Vein endothelial cell (primary cell): ENCODE measurements at places on chromosomes 5 and 9. TPM values are rescaled to one million over a fixed set of nuclear protein-coding genes. Genes with fewer than 3 reads are reported as not detected.

SPATA31C1 gene
- not detected in 2 replicates for total RNA-seq

CAMLG gene
- 30.9 and 37.6 TPM in 2 replicates for total RNA-seq

TDRD7 gene
- total RNA-seq = 14.6 and 14.7 TPM in 2 replicates

AFF4 gene
- total RNA-seq = 83.9 and 84.4 TPM in 2 replicates

SHISAL2B gene
- not detected in 2 replicates for total RNA-seq

SPACA9 gene
- total RNA-seq = 1.2 and 2.6 TPM in 2 replicates

BAAT gene
- total RNA-seq = 0.10 TPM in 1 of 2 replicates, not detected in the other

PCDHB14 gene
- total RNA-seq = 0.98 and 1.2 TPM in 2 replicates

PCDHGA12 gene
- 6.9 and 12.0 TPM in 2 replicates for total RNA-seq

ALDH1A1 gene
- 188 and 196 TPM in 2 replicates for total RNA-seq

DPP7 gene
- total RNA-seq = 70.4 and 103 TPM in 2 replicates

KCNN2 gene
- total RNA-seq = 2.6 and 3.3 TPM in 2 replicates

SLC25A51 gene
- total RNA-seq = 73.5 and 75.1 TPM in 2 replicates

CORO2A gene
- 0.48 and 0.65 TPM in 2 replicates for total RNA-seq
